ENCODE measurements at places on chromosomes 13 and 19.

GRCh38 chr13:52454459-52454819, 839 bp upstream of the CKAP2 start:
- no peak for DNase-seq

DNA sequence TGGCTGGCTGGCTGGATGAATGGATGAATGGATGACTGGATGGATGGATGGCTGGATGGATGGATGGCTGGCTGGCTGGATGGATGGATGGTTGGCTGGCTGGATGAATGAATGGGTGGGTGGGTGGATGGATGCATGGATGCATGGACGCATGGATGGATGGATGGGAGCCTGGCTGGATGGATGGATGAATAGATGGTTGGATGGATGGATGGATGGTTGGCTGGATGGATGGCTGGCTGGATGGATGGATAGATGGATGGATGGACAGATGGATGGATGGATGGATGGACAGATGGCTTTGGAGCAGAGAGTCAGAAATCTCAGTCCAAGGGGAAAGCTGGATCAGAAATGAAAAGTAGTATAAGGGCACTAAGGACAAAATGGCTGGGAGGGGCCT, 106.4 kb upstream of the SERP2 start:
- no peak for DNase-seq

GRCh38 chr13:41019011-41019487, at the start of gene ELF1:
TSS of gene ELF1 (minus strand) at chr13:41019316. CDS start at chr13:40982054, 37,262 bp downstream.
- no peak for DNase-seq

DNA sequence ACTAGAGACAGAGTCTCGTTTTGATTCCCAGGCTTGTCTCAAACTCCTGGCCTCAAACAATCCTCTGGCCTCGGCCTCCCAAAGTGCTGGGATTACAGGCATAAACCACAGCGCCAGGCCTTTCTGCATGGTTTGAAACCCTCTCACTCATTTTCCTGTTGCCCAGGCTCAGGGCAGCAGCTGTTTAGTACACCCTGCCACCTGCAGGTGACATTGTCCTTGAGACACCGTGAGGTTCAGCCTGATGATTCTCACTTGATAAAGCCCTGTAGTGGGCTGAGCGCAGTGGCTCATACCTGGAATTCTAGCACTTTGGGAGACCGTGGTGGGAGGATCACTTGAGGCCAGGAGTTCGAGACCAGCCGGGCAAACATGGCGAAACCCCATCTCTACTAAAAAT, 12.5 kb downstream of the IL12RB1 start:
- no peak for DNase-seq

- DNase-seq: no peak
Observed at GRCh38 chr13:109517517-109517916, 268.9 kb downstream of the IRS2 start.

GRCh38 chr13:80586356-80586755, 245.4 kb upstream of the SPRY2 start:
- DNase-seq: no peak

DNA sequence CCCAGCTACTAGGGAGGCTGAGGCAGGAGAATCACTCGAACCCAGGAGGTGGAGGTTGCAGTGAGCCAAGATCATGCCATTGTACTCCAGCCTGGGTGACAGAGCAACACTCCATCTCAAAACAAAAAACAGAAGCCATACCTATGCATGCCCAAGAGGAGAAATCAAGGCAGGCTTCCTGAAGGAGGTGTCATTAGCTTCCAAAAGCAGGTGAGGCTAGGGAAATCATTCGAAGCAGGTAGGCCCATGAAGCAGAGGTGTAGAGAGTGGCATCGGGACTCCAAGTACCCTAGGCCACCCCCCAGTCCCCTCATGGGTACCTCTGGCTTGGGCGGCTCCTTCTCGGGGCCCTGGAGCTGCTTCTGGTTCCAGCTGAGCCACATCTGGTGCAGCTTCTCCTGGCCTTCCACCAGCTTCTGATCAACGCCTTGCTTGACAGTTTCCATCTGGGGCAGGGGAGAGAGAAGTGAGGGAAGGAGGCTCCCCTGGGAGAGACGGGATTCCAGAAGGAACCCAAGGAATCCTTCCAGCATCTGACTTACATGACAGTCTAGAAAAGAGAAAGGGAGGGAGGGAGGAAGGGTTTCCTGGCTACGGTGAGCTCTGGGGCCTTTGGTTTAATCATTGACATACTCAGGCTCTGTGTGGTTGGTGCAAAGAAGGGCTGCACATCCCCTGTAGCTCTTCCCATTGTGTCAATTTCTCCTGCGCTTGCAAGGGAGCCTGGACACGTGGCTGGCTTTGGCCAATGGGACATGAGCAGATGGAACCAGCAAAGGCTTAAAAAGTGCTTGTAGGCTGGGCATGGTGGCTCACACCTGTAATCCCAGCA, 13.1 kb upstream of the TICAM1 start:
- no peak for DNase-seq

GRCh38 chr13:97109256-97109655, 112.9 kb upstream of the MBNL2 start:
- no peak for DNase-seq

- no peak for DNase-seq
Observed at GRCh38 chr13:108325863-108326262, 56.3 kb downstream of the TNFSF13B start.

DNA sequence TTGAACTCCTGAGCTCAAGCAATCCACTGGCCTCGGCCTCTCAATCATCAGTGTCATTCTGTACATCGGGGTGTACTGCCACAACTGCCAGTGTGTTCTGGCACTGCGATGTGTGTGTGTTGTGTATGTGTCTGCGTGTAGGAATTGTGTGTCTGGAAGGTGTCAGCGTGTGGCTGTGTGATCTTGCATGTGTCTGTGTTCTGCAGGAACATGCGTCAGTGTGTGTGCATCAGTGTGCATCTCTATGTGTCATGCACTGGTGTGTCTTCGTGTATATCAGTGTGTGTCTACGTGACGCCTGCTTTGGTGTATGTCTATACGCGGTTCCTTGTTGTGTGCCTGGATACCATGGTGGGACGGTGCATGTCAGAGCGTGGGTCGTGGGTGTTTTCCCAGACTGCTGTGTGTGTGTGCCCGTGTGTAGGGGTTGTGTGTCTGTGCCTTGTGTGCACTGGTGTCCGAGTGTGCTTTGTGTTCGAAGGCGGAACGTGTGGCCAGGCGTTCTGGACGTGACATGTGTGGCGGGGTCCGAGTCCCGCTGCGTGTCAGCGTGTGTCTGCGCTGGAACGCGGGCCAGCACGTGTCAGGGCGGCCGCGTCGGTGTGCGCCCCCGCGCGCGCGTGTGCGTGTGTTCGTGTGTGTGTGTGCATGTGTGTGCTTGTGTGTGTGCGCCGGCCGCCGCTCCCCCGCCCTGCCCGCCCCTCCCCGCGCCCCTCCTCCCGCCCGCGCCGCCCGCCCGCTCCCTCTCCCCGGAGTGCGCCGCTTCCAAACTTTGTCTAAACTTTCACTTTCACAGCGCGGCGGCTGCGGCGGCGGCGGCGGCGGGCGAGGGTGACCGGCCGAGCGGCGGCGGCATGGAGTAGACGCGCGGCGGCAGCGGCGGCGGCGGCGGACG, at the start of gene NFIX:
TSS of gene NFIX (plus strand) at position 775 of the 895 bp plus-strand sequence. CDS start 363 bp downstream, outside the sequence.
- no peak for DNase-seq

Data from omental fat pad (tissue), 4 donors.